ENCODE measurements at places on chromosomes 1 and 21.

DNA sequence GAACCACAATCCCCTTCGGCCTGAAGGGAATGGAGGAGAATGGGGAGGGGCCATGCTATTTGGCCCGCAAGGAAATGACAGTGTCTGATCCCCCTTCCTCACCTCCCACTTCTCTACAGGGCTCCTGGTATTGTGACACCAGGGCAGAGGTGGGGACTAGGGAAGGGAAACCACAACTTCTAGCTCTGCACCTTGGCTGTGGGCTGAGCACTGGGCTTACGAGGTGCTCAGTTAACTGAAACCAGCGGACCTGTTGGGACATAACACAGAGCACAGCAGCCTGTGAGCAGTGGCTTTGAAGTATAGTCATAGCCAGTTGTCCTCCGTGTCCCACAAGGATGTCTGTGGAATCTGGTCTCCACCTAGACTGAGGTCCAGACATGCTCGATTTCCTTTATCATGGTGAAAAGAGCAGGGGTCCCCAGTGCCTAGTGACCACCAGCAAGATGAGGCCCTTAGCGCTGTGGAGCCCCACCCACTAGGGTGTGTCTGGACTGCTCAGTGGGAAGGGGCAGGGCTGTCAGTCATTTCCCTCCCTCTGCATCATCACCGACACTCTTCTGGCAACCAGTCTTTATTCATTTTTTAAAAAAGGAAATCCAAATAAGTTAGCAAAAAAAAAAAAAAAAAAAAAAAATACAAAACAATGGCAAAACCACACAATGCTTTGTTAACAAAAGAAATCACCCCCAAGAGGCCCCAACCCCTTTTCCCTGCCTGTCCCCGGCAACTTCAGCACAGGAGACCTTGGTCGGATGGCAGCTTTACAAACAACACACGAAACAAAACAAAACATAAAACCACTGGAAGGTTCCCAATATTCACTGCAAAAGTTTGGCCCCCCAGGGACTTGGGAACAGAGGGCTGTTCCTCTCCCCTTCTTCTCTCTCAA is 3.0 kb downstream of the MYOG start:
- no peak overlapping the region for H3K4me3 ChIP-seq
- peaks cover 5% of the 10 kb centered on the region for H3K4me1 ChIP-seq

DNA sequence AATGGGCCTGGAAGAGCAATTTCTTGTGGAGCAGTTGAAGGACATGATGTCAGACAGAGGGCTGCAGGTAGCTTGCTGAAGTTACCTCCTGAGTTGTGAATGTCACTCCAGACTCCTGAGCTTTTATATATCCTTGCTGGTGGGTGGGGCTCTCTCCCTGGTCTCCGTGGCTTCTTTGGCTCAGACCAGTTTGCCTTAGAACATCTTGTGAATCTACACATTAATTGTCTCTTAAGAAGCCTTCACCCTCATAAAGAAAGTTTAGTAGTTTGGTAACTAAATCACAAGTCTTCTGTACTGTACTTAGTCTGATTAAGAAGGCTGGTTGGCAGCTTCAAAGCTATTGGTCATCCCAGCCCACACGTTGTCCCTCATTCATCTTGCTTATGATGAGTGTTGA is at the start of gene KRTAP11-1:
Gene KRTAP11-1, minus strand, starts transcription at position 101 of the 400 bp plus-strand sequence. Its CDS starts 56 bp downstream, at position 45.
- no peak within 1 kb of the TSS for H3K4me3 ChIP-seq
- DNase-seq, result no peak
- no peaks in the 10 kb centered on the region for H3K4me1 ChIP-seq
- H3K27ac ChIP-seq, result no peak within 1 kb of the TSS

DNA sequence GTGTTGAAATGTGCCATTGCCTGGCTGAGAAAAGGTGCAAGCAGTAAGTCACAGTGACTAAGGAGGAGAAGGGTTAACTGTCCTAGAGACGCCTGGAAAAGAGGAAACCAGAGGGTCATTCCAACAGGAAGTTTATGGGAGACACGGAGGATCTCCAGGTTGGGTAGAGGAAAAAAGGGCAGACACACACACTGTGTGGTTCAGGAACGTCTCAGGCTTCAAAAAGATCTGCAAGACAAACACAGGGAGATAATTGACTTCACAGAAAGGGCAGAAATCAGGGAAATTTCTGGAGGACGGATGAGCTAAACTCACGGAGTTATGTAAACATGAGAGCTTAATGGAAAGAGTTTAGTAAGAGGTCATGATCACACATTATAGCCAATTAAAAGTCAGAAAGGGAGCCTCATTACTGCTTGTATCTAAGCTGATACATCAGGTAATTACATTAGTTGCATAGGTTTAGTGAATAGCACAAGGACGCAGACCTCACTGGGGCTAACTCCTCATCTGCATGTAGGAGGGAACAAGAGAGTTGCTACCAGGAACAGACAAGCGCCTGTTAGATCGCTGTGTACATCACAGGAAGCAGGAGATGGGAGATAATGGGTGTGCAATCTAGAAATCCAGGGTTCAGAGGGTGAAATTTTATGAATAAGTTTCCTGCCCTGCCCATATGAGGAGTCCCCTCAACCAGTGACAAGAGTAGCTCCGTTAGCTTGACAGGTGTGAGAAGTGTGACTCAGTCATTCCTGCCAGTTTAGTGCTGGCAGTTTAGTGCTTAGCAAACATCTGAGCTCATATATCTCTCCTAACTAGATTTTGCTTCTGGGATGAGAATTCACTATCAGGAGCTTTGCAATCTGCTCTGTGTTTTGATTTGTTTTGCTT is 96.6 kb upstream of the TNR start:
- H3K27ac ChIP-seq, result no peak overlapping the region
- H3K4me1 ChIP-seq, result no peaks in the 10 kb centered on the region
- H3K36me3 ChIP-seq, result no peaks in the 10 kb centered on the region

DNA sequence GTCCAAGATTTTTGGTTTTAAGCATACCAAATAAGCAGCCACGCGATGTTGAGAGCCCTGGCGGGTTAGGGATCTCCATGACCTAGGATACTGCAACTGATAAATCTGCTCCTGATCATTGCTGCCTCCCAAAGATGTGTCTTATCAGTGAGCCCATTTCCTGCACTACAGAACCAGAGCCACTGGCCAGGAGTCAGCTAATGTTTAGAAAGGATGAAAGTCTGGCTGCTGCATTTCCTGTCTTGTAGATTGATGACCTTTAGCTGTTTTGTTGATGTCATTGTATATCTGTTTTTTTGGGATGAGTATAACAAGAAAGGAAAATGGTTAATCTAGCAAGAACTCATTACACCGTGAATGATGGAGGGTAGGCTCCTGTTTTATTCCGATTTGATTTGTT is 74.5 kb downstream of the C1orf21 start:
- peak overlapping the region; percentile 36 for H3K27ac ChIP-seq
- no peak overlapping the region for H3K4me3 ChIP-seq
- H3K27me3 ChIP-seq, result no peaks in the 10 kb centered on the region
- DNase-seq, result no peak
- peaks cover 75% of the 10 kb centered on the region for H3K4me1 ChIP-seq

DNA sequence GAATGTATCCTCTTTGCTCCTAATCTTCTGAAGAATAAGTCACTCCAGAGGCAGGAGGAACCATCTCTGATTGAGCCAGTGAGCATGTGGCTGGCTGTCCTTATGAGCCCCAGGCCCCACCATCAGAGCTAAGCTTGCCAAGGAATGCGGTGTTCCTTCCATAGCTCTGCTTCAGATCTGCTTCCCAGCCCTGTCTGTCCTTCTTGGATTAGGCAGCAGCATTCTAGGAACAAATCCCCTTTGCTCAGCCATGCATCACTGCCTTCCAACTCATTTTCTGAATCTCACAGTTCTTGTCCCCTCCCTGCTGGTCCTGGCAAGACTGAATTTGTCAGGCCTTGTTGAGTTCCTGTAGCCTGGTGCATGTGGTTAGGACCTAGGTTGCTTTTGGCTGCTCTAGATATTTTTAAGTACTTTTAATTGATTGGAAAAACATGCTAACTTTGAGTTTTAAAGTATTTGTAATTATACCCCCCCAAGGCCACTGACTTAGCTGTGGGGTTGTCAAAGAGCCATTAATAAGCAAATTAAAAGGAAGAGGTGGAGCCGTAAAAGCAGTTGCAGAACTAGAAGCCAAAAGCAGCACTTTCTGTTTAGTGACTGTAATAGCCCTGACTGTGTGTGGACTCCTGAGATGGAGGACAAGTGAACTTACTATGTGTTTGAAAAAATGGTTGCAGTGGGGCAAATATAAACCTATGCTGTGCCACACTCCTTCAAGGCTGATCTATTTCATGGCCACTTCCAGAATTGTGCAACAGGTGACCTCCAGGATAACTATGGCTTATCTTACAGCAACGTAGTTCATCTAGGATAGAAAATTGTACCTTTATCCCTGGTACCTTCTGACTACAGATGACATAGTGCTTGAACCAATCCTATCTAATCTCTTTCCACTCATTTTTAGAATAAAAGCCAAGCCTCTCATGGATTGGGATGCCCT is 61.3 kb upstream of the BACH1 start:
- peak; percentile 18 for DNase-seq
- no peak overlapping the region for H3K4me3 ChIP-seq
- H3K4me1 ChIP-seq, result peaks cover 22% of the 10 kb centered on the region
- H3K36me3 ChIP-seq, result no peaks in the 10 kb centered on the region

GRCh38 chr1:115781343-115781742 is 12.8 kb upstream of the CASQ2 start:
- H3K27ac ChIP-seq, result no peak overlapping the region
- peaks cover 21% of the 10 kb centered on the region for H3K27me3 ChIP-seq
- H3K4me3 ChIP-seq, result no peak overlapping the region

DNA sequence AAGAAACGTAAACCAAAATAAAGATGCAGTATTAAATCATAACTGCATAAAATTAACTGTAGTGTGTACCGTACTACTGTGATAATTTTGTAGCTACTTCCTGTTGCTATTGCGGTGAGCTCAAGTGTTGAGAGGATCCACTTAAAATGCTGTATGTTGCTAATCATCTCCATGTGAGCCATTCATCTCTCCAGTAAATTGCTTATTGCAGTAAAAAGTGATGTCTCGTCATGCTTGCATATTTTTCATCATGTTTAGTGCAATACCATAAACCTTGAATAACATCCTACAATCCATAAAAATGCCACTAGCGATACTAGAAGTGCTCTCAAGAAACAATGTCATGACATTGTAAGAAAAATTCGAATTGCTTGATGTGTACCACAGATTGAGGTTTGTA is 66.3 kb downstream of the RAVER2 start:
- H3K27ac ChIP-seq, result no peak overlapping the region
- no peaks in the 10 kb centered on the region for H3K27me3 ChIP-seq
- no peak overlapping the region for H3K4me3 ChIP-seq
- H3K4me1 ChIP-seq, result peaks cover 6% of the 10 kb centered on the region
- peaks cover 22% of the 10 kb centered on the region for H3K36me3 ChIP-seq
- no peak for DNase-seq

- peaks cover 30% of the 10 kb centered on the region for H3K4me1 ChIP-seq
- H3K4me3 ChIP-seq, result peak overlapping the region; percentile 24
These were observed 80.3 kb downstream of the RNF220 start for GRCh38 chr1:44485229-44485933.

GRCh38 chr1:36369061-36369861 is 16.5 kb downstream of the STK40 start:
- peaks cover 84% of the 10 kb centered on the region for H3K4me1 ChIP-seq
- H3K27me3 ChIP-seq, result no peaks in the 10 kb centered on the region
- DNase-seq, result peak; percentile 72
- peak overlapping the region; percentile 17 for H3K27ac ChIP-seq

DNA sequence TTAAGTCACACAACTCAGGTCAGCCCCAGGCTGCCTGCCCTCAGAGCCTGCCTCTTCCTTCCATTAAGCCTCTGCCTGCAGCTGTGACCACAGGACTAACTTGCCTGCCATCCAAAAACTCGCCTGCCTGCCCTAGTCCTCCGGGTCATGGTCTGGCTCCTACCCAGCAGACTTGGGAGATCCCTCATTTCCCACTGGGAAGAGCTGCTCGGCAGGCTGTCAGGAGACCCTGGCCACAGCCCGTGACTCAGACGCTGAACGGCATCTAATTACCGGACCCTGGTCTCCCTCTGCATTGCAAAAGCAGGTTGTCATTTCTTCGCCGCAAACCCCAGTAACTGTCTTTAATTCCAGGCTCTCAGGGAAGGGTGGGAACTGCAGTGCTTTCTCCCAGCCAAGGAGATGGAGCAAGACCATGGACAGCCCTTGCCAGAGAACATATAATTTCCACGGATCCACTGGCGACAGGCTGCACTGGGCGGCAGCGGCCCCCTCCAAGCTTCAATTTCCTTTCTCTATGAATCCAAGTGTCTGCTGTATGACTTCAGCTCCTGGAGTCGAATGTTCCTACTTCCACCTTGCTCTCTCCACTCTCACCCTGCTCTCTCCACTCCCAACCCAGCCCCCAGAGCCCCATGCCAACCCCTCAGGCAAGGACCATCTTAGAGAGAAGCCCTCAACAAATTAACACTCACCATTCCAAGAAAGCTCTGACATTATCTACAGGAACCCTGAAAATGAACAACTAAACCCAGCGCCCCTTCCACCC is 20.4 kb downstream of the OLFML2B start:
- H3K4me3 ChIP-seq, result peak overlapping the region; percentile 34
- no peaks in the 10 kb centered on the region for H3K36me3 ChIP-seq
- H3K27me3 ChIP-seq, result no peaks in the 10 kb centered on the region
- DNase-seq, result no peak
- peak overlapping the region; percentile 45 for H3K27ac ChIP-seq

DNA sequence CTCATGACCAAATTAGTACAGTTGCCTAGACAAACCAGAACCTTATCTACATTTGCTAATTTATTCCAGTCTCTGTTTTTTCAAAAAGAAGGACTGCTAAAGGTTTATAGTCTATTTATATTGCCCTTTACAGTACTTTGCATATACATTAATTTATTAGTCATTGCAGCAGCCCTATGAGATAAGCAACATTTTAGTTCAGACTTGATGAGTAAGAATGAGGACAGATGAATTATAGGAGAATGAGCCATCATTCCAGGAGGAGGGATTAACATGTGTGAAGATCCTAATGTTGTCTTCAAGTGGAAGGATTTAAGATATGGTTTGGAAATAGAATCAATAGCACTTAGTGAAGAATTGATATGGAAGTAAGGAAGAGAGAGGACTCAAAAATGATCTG is 152.4 kb downstream of the KCTD3 start:
- no peak overlapping the region for H3K27ac ChIP-seq
- no peaks in the 10 kb centered on the region for H3K27me3 ChIP-seq

DNA sequence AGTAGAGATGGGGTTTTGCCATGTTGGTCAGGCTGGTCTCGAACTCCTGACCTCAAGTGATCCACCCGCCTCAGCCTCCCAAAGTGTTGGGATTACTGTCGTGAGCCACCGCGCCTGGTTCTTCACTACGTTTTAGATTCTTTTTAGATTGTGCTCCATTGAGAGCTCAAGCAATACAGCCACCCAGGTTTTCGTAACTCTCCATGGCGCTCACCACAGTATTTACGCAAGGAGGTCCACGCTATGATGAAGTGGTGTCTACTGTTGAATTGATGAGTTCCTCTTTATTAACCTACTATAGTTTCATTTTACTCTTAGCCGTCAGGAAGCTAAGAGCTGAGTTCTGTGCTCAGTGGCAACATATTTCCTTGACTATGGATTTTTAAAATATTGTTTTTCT is 1.8 kb upstream of the KIF1B start:
- no peak for DNase-seq
- no peak overlapping the region for H3K4me3 ChIP-seq
- H3K27ac ChIP-seq, result no peak overlapping the region
- no peaks in the 10 kb centered on the region for H3K36me3 ChIP-seq

GRCh38 chr1:192831706-192832355 is 23.0 kb downstream of the RGS2 start:
- DNase-seq, result no peak
- no peaks in the 10 kb centered on the region for H3K36me3 ChIP-seq
- no peaks in the 10 kb centered on the region for H3K27me3 ChIP-seq

GRCh38 chr1:164660412-164660772 is 101.4 kb downstream of the PBX1 start:
- no peak for DNase-seq
- H3K27me3 ChIP-seq, result no peaks in the 10 kb centered on the region
- no peaks in the 10 kb centered on the region for H3K36me3 ChIP-seq
- no peak overlapping the region for H3K4me3 ChIP-seq
- H3K27ac ChIP-seq, result peak overlapping the region; percentile 14
- peaks cover 54% of the 10 kb centered on the region for H3K4me1 ChIP-seq

All from left ventricle myocardium inferior (tissue), 1 donor.